ENCODE measurements at places on chromosomes 16 and 17.
A peak's percentile ranks its signal among the peaks of the same experiment; 100 is the strongest.

- no peak for DNase-seq
These were observed 42.9 kb upstream of the CDRT4 start for GRCh38 chr17:15510361-15510760.

DNA sequence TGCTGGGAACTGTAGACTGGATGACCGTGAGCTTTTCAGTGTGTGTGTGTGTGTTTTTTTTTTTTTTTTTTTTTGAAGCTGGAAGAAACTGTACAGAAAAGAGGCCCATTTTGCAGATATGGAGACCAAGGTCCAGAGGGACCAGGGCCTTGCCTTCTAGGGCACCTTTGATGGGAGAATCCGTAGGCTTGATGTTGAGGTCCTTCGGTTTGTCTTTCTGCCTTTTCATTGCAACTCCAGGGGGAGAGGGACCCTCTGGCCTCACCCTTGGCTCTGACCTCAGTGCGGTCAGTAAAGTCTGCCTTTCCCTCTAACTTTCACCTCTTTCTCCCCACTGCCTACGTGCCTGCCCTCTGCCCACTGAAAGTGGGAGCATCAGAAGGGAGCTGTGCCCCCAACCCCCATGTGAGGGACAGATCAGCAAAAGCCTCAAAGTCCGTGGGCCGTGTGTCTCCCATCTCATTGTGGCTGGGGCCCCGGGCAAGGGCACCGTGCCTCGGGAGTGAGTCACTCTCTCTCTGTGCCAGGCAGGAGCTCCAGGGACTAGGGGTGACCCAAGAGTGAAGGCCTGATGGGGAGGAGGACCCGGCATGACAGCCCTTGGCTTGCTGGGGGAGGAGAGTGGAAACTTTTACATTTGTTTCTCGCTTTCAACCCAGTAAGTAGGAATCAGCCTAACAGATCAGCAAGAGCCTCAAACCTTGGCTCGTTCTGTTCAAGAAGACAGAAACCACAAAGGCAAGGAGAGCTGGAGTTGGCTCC is 123.6 kb downstream of the CMIP start:
- peak; percentile 82 for DNase-seq

- DNase-seq, result no peak
These were observed 29.4 kb upstream of the PMFBP1 start for GRCh38 chr16:72201387-72201786.

GRCh38 chr17:33292981-33293867 is at the start of gene ASIC2:
TSS of gene ASIC2 (minus strand) at chr17:33293295.
- peak; percentile 12 for DNase-seq

DNA sequence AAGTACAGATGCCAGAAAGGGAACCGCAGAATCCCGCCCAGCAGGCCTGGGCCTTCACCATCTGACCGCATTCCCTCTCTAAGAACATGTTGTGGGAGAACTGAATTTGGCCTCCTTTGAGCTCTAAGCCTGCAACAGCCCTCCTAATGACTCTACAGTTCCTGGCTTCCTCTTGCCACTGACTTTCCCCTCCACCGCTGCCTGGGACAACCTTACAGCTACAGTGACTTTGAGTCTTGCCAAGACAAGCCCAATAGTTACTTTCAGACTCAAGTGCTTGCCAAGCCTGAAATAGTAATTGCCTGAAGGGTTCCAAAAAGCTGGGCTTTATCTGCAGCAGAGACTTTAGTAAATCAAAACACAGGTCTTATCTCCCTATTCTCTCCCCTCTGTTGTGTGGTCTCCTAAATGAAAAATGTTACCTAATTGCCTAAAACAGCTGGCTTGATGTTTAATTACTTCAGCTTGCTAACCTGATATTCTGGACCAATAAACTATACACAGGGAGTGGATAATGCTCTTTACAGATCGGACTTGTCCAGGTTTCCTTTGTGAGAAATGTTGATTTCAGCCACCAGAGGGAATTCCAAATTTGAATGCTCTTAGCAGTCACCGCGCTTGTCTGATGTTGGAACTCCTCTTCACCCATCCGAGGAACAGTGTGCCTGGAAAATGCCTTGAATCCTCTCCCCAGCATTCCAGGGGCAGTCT is 85.1 kb upstream of the TBX2 start:
- no peak for DNase-seq

DNA sequence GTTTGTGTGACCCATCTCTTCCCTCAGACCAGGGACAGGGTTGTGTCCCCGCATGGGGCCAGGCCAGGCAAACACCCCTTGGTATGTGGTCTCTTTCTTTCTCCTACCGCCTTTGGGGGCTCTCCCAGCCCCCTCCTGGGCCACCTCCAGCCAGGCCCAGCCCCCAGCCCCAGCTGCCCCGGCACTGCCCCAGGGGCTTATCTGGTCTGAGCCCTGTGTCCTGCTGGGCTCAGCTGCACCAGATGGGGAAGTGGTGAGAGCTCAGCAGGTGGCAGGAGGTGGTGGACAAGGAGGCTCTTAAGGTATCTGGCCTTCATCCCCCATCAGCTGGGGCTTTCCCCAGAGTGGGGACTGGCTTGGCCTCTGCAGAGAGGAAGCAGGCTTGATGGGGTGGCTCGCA is 8.7 kb downstream of the ADAM11 start:
- no peak for DNase-seq

- no peak for DNase-seq
These were observed 15.9 kb downstream of the TANC2 start for GRCh38 chr17:62981933-62982332.

GRCh38 chr16:991345-991744 is 9.8 kb downstream of the SOX8 start:
- DNase-seq, result no peak

GRCh38 chr17:66830451-66830850 is 4.5 kb upstream of the CACNG5 start:
- DNase-seq, result no peak

- no peak for DNase-seq
These were observed 114.5 kb downstream of the AXIN2 start for GRCh38 chr17:65446838-65447526.
